ENCODE measurements at places on chromosomes 5 and 9. TPM values are rescaled to one million over a fixed set of nuclear protein-coding genes. Genes with fewer than 3 reads are reported as not detected.

ORM2 gene
- polyA plus RNA-seq = not detected

ZFAND5 gene
- polyA plus RNA-seq = 223 TPM

- no peak for DNase-seq
Observed at GRCh38 chr5:142405814-142406395, 81.1 kb upstream of the SPRY4 start.

PCDHAC1 gene
- 0.13 TPM for polyA plus RNA-seq

DNA sequence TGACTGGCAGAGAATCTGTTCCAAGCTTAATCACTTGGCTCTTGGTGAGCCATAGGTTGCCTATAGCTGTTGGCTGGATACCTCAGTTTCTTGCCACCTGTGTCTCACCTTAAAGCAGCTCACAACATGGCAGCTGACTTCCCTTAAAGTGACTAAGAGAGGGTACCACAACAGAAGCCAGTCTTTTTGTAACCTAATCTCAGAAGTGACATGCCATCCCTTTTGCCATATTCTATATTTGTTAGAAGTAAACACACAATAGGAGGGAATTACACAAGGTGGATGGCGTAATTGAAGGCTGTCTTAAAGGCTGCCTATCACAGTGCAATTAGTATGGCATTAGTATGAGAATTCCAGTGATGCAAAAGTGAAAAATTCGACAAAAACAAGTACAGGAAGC, 28.1 kb downstream of the NIPBL start:
- DNase-seq = no peak

DNA sequence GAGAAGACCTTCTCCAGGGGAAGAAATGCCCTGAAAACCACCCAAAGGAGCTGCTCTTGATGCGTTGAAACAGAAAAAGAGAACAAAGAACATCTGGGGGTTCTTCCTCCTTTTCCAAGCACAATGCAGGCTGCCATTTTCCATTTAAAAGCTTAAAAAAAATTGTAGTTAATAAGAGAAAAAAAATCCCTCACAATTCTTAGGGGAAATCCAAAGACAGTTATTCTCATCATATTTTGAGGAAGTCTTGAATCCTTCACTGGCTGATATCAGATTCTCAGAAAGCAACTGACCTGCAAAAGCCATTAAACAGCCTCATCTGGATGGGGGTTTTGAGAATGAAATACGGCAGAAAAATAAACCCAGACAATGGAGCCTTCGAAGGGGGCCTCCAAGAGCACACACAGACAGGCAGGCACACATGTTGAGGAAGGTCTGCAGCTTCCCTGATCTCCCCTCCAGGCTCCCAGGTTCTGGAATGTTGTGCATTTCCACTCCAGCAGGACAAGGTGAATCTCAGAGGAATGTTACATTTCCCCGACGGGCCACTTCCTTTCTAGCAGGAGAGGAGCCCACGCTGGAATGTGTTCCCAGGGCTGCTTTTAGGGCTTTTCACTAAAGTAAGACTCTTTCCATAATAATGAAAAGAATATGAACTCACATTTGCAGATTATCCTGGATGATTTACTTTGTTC, 159.4 kb upstream of the S1PR3 start:
- DNase-seq = no peak

DNA sequence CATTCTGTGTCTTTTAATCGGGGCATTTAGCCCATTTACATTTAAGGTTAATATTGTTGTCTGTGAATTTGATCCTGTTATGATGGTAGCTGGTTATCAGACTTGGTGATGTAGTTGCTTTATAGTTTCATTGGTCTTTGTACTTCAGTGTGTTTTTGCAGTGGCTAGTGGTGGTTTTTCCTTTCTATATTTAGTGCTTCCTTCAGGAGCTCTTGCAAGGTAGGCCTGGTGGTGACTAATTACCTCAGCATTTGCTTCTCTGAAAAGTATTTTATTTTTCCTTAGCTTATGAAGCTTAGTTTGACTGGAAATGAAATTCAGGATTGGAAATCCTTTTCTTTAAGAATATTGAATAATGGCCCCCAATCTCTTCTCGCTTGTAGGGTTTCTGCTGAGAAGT, 156.9 kb downstream of the CNTLN start:
- no peak for DNase-seq

LCN1 gene
- not detected for polyA plus RNA-seq

SH2D3C gene
- 11.2 TPM for polyA plus RNA-seq

PITX1 gene
- polyA plus RNA-seq = not detected

GADD45G gene
- 1.7 TPM for polyA plus RNA-seq

ANGPTL2 gene
- 8.1 TPM for polyA plus RNA-seq

STK32A gene
- 23.9 TPM for polyA plus RNA-seq

GRCh38 chr9:77752554-77752953, 104.4 kb upstream of the GNA14 start:
- no peak for DNase-seq

QRFP gene
- polyA plus RNA-seq = 0.30 TPM

DNA sequence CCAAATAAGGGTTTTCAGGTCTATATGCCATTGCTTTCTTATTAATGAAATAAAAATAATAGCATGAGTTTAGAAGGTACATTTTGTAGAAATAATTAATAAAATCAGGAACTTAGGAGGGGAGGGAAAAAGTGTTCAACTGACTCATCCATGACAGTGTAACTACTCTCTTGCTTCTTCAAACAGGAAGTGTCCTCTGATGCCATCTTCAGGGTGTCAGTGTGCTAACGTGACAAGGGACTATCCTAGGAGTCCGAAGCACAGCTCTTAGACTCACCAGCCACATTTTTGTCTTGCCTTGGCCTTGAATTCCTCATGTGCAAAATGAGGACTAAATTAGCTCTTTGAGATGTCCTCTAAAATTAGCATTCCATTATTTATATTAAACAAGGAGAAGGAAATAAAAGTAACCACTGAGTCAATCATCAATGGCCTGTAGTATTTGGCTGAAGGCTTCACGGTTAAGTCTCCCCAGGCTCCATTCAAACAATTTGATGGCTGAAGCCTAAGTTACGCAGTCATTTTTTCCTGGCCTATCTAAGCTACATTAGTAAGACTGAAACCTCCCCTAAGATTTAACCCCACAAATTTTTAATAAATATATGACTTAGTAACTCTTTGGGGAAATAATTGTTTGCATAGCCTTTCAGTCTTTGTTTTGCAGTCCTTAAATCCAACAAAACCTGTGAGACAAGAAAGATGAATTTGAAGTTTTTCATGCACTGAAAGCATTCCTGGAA, 151.1 kb downstream of the ARL15 start:
- no peak for DNase-seq

DNA sequence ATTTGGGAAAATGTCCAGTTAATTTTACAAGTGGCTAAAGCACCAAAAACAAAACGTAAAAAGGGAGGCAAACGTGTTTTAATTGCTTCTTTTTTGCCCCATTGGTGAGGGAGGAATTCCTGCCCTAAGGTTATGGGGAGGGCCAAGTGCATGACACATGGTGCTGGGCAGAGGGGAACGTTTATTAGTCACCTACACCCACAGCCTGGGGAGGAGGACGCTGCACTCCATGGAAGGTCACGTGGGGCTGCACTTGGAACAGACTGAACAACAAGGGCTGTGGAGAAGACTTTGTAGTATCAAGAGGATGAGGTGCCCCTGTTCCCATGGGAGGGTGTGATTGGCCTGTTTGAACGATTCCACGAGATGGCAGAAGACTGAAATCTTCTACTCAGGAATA, 13.7 kb upstream of the ADAMTS16 start:
- DNase-seq = no peak

DNA sequence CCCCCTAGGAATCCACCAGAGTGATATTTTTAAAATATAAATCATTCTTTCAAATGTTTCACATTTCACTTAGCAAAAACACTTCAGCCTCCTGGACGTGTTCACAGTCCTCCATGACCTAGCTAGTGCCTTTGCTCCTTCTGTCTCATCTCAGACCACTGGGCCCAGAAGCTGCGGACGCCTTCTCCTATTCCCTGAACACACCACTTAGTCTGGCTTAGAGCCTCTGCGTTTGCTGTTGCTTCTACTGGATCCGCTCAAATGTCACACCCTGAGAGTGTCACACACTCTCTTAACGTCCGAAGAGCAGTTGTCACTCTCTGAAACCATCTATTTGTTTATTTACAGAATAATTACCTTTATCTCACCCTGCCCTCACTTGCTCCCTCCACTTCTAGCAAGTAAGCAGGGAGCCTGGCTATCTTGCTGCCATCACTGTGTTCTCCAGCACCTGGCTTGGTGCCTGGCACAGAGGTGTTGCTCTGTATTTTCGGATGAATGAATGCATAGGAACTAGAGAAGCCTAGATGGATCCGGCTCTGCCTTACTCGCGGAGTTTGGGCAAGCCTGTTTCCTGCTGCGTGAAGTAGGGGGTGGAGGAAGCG, 1.2 kb upstream of the GRK6 start:
- no peak for DNase-seq

ADAMTS12 gene
- 18.3 TPM for polyA plus RNA-seq

- DNase-seq = no peak
Observed at GRCh38 chr5:124176692-124177091, 569.7 kb downstream of the ZNF608 start.

DNA sequence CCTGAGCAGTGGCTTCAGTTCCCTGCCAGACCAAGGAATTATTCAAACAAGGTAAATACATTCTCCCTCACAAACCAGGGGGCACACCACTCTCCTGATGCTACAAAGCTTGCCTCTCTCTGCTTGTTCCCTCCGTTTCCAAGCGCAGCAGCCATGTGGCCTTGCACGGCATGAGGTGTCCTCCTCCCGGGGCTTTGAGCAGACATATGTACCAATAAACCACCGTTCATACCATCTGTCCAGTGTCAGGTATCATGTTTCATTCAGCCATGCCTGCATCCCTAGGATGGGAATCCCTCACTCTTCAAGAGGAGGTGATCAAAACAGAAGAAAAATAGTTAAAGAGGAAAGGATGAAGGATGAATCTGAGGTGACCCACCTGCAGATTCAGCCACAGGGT, 282.7 kb downstream of the ENC1 start:
- DNase-seq = no peak

DNA sequence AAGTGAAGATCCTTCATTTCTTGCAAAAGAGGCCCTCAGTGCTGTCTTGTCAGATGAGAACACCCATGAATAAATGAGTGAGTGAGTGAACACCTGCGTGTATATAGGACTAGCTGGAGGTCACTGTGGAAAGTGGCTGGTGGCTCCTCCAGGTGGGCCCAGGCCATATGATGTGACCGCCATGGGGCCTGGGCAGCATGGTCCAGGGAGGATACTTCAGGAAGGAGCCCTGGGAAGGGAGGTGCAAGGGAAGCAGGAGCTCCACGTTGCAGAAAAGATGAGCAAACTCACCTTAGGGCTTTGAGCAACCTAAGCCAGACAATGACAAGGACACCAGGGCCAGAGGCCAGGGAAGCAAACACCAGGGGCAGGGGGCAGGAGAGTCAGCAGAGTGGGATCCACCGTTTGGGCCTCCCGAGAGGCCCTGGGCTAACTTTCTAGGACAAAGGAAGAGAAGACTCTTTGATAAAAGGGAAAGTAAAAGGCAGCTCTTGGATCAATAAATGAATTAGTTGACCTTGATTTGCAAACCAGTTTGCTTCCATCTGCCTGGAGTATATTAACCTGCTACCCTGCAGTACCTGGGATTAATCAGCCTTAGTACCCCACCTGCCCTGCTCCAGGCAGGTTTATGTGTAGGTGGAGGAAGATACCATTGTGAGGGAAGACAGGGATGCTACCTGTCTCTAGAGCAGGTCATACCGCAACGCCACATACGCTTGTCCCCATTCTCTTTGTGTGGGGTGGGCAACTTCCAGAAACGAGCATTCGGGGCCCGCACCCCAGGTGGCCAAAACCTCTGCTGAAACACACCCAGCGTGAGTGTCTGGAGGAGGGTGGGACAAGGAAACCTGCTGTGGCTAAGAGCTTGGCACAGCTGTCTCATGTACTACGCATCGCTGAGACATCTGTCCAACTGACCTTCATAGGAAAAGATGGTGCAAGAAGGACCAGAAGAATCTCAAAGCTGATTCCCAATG, 51.4 kb upstream of the OLFM1 start:
- DNase-seq = no peak

Measured in left kidney (tissue), 8 donors.